ENCODE measurements at places on chromosomes 11 and 22.

- DNase-seq: no peak
These were observed 1.9 kb downstream of the OR52K1 start for GRCh38 chr11:4484310-4484709.

- no peak for DNase-seq
These were observed 451.2 kb downstream of the MIAT start for GRCh38 chr22:27108425-27109114.

DNA sequence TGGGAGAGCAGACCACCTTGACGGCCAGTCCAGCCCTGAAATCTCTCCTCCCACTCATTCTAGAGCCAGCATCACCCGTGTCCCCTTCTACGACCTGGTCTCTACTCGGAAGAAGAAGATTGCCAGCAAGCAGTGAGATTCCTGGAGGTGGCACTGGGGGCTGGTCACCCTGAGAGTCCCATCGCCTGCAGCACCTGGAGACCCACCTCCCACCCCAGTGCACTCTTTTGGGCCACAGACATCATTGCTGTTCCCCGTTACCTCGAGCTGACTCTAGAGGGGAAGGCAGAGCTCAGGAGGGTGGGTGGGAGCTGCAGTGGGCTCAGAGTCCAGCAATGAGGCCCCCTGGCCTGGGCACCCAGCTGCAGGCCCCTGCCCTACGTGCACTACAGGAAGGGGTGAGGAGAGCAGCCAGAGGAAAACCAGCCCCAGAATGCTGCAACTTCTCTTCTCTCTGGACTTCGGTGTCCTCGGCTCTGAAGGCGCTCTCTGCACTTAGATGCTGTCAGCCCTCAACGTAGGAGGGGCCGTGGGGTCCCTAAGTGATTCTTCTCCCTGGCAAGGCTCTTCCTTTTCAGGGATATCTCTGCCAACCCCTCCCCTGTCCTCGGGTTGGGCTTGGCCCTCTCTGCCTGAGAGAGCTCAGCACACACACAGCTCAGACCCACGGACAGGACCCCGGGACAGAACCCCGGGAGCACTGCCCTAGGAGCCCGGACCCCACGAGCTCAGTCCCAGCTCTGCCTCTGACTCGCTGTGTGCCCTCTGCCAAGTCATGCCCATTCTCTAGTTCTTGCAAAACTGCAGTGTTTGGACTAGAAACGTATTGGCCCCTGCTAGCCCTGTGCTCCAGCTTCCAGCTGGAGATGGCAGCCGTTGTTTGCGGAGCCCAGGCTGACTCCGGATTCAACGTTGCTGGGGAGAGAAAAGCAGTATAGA lies 31.3 kb downstream of the CYTH4 start:
- no peak for DNase-seq

- no peak for DNase-seq
These were observed 54.4 kb upstream of the TSKU start for GRCh38 chr11:76728778-76729177.

- DNase-seq: peak; percentile 26
These were observed at the start of gene TPH1 for GRCh38 chr11:18046116-18046777. TSS of gene TPH1 (minus strand) at chr11:18046269. CDS start at chr11:18040762, 5,507 bp downstream.

GRCh38 chr11:125773516-125773915 lies 5.1 kb downstream of the PATE2 start:
- DNase-seq: no peak

GRCh38 chr11:66268952-66269905 lies 790 bp downstream of the RAB1B start:
- no peak for DNase-seq

GRCh38 chr22:32823024-32823730 lies 21.7 kb downstream of the TIMP3 start:
- DNase-seq: no peak

GRCh38 chr11:1793081-1793480 lies 29.4 kb upstream of the CTSD start:
- DNase-seq: no peak

DNA sequence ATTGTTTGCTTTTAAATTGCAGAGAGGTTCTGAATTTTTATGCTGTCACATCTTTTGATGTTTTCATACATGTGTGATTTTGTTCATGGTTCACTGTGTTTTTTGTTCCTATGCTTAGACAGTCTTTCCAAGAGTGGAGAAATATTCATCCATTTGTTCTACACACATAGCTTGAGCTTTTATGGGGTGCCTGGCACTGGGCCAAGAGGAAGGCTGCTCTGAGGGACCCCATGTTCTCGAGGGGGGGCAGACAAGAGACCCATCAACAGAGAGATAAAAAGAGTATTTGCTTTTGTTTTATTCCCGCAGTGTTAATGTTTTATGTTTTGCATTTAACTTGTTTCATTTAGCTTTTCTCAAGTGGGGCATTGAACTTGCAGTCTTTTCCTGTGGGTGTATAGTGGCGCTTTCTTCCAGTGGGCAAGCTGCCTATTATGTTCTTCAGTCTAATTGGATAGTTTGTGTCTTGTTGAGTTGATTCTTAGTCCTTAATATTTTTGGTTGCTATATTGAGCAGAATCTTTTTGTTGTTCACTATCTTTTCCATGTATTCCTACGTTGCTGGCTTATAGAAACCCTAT lies 57.7 kb downstream of the CABIN1 start:
- DNase-seq: no peak

GRCh38 chr11:130383344-130384211 lies 44.8 kb downstream of the ADAMTS8 start:
- DNase-seq: peak; percentile 27

DNA sequence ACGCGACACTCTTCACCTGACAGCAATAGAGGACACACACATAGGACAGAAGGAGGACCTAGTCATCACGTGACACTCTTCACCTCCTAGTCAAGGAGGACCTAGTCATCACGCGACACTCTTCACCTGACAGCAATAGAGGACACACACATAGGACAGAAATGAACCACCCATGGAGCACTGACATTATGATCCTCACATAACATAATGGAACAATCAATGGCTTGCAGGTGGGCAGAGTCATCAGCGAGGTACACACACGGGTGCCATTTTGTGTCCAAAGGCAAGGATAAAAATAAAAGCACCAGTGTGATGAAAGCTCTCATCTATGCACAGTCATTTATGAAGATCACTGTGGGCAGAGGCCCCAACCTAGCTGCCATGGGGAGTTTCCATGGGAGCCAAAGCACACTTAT lies 354.7 kb downstream of the LARGE1 start:
- DNase-seq: no peak

DNA sequence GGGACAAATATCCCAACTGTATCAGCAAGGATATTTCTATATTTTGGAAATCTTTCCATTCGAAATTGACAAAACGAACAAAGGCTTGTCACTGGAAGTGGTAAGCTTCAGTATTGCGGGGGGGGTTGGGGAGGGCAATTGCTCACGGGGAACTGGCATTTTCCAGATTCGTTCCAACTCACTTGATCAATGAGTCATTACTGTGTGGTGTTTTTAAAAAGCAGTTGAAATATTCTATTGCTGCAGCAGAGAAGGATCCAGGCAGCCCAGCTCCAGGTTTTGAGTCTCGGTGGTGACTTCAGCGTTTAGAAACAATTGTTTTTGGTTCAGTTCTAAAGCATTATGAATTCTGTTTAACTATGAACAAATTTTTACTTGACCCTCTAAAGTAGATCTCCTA lies 33.8 kb upstream of the FBLN1 start:
- no peak for DNase-seq

- no peak for DNase-seq
These were observed 2.4 kb downstream of the PIM3 start for GRCh38 chr22:49962751-49963646.

- DNase-seq: no peak
These were observed 16.8 kb downstream of the CUL5 start for GRCh38 chr11:108025387-108026080.

DNA sequence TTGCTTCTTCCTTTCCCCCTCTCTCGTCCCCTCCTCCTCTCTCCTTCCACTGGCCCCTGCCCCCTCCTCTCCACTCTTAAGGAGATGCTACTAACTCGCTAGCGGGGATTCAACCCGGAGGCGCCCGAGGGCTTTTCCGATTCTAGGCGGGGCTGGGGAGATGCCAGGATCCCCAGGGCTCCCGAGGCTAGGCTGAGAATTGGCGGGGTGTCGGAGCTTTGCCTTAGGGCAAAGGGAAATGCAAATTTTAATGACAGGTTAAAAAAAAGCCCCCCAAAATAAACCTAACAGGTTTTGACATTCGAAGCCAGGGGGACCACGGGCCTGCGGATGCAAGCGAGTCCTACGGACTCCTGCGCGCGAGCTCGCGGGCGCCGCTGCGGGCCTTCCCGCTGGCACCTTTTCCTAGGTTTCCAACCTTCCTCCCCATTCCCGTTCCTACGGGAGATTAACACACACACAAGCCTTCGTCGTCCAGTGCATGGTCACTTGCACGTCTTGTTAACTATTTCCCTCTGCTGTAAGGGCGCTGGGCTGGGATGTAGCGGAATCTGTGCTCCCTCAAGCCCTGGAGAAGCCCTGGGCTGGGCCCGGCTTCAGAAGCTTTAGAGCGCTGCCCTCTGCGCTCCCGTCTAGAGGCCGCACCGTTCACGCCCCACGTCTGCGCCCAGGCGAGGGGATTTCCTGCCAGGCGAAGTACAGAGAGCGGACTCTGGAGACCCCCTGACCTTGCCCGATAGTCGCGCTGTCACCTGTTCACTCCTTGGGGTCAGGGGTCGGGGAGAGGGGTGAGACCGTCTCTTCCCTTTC lies 729 bp upstream of the ALX4 start:
- DNase-seq: no peak

GRCh38 chr11:27300974-27301373 lies 62.0 kb downstream of the CCDC34 start:
- DNase-seq: no peak

DNA sequence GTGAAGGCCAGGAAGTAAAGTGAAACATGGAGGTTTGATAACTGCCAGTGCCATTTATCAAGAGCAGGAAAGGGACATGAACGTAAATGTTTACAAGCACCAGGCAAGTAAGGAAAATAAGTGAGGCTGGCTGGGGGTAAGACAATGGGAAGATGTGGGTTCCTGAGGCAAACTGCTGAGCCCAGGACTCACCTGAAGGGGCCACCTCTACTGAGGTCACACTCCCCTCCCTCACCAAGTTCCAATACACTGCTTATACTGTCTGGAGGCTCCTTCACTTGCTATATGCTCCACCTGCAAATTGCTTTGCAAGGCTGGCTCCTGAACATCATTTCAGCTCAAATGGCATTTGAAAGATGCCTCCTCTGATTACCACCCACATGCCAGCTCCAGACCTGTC lies 10.3 kb upstream of the ZC3H12C start:
- DNase-seq: no peak

GRCh38 chr11:5851002-5851401 lies 6.5 kb downstream of the OR52E8 start:
- no peak for DNase-seq

Measured in neuronal stem cell (in vitro differentiated cells).